ENCODE measurements at places on chromosomes 12 and 14.

DNA sequence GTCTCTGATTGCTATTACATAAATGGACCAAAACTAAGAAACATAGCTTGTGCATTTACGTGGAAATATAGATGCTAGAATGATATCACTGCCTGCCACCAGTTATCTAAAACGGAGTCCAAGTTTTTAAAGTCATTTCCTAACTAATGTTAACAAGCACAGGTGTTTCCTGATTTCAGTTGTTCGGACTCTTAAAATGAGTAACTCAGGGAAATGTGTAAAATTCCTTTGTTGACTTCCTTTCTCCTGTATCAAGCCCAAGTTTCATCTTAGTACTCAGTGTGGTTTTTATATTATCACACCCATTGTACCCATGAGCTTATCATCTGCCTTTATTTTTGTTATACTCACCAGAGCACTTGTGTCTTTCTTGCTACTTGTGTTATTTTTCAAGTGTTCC lies 13.2 kb upstream of the PRKCH start:
- DNase-seq: no peak

DNA sequence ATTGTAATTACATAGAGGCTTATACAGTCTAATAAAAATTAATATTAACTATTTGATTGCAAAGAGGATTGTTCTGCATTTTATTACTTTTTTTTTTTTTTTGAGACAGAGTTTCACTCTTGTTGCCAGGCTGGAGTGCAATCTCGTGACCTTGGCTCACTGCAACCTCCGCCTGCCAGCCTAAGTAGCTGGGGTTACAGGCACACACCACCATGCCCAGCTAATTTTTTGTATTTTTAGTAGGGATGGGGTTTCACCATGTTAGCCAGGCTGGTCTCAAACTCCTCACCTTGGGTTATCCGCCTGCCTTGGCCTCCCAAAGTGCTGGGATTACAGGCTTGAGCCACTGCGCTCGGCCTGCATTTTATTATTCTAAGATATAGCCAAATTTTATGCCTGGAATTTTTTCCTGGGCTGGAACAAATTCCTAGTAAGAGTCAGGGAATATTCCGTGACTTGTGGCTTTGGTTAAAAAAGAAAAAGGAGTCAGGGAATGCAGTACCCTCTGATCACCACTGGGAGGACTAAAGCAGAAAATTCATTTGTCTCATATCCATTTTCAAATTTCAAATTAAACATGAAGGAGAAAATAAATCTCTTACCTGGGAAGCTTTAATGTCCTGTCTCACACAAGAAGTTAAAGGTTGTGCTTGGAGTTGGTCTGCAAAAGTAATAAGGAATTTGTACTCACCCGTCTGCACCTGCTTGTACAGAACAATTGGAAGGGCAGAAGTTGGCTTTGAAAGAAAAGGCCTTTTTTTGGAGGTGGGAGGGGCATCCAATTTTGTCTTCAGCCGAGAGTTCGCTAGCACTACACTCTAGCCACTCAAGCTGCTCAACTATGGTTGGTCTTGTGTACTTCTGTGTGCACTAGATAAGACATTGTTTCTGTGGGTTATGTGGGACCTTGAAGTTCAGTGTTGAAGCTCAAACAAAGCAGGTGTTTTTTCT lies 8.7 kb downstream of the MARK3 start:
- no peak for DNase-seq

GRCh38 chr12:90621927-90622326 lies 333.0 kb downstream of the CCER1 start:
- DNase-seq: no peak

- no peak for DNase-seq
These were observed 6.5 kb downstream of the HIP1R start for GRCh38 chr12:122841544-122842321.

- no peak for DNase-seq
These were observed 60.8 kb upstream of the KRAS start for GRCh38 chr12:25311506-25311905.

DNA sequence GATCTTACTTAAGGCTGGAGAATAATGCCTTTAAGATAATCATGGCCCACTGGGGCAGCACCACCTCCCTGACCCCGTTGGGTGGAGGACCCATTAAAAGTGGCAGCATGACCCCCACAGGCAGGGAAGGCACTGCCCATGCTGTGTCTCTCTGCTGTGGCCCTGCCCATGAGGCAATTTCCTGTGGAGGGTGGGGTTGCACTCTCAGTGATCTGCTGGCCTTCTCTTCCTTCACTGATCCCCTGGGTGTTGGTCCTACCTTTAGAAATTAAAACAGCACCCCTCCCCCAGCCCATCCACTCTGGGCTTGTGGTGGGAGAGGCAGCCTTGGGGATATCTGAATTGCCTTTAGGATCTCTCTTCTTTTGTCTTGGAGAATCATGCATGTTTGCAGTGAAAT lies 17.3 kb downstream of the KLRK1 start:
- DNase-seq: no peak

- no peak for DNase-seq
These were observed 210.1 kb upstream of the DIO3 start for GRCh38 chr14:101351146-101351545.

DNA sequence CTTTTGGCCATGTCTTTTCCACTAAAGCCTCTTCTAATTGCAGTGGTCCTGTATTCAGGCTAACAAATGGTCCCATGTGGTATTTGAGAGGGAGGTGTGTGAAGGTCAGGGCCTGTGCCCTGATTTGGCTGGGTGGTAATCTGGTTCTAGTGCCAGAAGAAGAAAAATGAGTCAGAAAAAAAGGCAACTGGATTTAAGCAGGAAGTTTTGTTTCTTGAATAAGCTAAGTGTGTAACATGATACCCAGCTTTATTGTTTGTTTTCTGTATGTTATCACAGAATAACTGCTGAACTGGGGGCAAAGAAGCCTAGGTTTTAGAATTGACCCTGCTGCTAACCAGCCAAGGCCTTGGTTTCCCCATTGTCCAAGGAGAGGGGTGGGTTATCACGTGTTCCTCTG lies 134.0 kb downstream of the ANO6 start:
- no peak for DNase-seq

DNA sequence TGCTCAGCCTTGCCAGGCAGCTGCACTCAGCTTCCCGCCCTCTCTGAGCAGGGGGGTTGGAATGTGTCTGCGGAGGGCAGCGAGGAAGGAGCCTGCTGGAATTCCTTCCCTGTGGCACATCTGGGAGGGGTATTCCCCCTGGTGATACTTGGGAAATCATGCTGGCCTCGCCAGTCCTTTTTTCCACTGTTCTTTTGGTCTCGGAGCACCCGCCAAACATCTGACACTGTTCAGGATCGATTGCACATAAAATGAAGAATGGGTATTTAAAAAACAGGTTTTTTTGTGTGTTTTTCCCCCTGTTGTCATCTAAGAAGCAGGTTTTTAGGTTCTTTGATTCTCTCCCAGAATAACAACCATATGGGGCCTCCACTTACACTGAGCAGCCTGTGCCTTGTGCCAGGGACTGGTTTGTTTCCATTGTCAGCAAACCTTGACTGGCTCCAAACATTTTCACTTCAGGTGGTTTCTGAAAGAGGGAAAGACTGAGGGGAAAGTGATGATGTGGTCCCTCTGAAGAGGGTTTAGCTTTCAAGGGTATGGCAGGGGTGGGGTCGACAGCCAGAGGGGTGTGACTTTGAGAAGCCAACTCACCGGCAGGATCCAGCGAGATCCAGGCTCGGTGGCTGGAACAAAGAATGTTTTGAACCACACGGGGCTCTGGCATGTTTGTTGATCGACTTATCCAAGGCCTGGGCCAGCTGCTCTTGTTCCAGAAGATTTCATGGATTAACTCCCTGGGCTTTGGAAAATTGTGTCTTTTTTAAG lies 215.1 kb downstream of the CACNA1C start:
- DNase-seq: no peak

DNA sequence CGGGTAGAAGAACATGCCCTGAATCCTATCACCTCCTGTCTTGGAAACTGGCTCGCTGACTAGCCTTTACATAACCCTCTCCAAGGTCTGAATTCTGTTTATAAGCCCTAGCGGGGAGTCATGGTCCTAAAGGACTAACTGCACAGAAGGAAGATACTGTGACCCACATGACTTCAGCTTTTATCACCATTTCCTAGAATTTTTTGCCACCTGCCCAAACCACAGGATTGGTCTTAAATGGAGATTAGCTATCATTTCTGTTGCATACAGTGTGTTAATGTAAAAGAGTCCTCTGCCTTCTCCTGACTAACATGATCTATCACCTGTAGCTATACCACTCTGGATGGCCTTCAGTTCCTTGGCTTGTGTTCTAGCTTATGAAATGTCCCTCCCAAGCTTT lies 319.2 kb downstream of the DUSP6 start:
- DNase-seq: no peak

GRCh38 chr14:104799244-104800014 lies 1.5 kb upstream of the ZBTB42 start:
- no peak for DNase-seq

- DNase-seq: no peak
These were observed 97.1 kb upstream of the PRICKLE1 start for GRCh38 chr12:42686514-42687172.

DNA sequence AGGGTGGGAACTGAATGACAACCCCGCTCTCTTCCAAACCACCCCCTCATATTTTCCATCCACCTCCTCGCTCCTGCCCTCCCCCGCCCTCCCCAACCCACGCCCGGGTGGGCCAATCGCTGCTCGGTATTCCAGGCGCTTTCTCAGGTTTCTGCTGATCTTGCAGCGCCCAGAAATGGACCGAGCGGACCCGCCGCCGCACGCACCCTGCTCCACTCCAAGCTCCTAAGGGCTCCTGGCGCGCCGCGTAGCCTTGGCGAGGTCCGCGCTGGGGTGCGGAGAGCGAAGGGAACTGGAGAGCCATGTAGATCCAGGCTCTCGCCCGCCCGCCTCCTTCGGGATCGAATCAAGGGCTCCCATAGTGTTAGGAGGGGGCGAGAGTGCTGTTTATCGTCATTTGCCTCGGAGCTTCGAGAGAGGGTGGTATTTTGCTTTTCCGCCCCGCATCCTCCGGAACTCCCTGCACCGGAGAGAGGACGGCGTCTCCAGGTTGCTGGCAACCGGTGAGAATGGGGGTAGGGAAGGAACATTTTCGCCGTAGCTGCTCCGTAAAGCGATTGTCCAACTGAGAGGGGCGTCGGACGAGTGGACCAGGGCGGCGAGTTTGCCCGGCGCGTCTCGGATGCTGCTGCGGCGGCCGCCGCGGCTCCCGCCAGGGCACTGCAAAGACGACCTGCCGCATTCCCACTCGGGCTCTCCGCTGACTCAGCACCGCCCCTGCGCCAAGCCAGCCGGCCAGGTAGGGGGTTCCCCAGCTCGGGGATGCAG lies at the start of gene KCNA1:
KCNA1 (plus strand) TSS at position 172 of the 768 bp plus-strand sequence. CDS start 1,474 bp downstream, outside the sequence.
- DNase-seq: no peak

DNA sequence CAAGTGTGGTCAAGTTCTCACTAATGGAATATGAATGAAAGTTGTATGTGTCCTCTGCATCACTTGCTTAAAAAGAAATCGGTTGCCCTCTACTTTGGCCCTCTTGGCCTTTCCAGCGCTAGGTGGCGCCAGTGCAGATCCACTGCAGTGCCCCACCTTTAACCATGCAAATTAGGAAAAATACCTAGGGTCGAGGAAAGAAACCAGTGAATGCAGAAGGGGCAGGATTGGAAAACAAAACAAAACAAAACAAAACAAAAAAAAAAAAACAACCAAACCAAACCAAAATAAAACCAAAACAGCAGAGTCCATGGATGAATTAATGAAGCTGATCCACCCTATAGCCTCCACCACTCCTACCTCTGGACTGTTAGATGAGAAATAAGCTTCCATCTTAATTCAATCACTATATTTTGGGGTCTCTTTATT lies 12.9 kb upstream of the NEMF start:
- DNase-seq: peak; percentile 58

- DNase-seq: no peak
These were observed 191.6 kb downstream of the DUSP6 start for GRCh38 chr12:89160716-89161123.
